Daoy (cell line): ENCODE measurements at places on chromosomes 1 and 21. TPM values are rescaled to one million over a fixed set of nuclear protein-coding genes. Genes with fewer than 3 reads are reported as not detected.

Gene SLAMF8
- 0.18 and 0.63 TPM in 2 replicates for total RNA-seq

Gene AUNIP
- total RNA-seq = 9.4 and 20.4 TPM in 2 replicates

Gene TSPEAR
- not detected in 2 replicates for total RNA-seq

Gene PLA2G4A
- total RNA-seq = 20.7 and 23.9 TPM in 2 replicates

Gene CLEC20A
- total RNA-seq = not detected in 2 replicates

Gene LPAR3
- total RNA-seq = 0.91 and 1.4 TPM in 2 replicates

Gene S100A9
- not detected in 2 replicates for total RNA-seq

Gene GJA9
- not detected in 2 replicates for total RNA-seq

Gene NBPF10
- total RNA-seq = 0.46 and 1.0 TPM in 2 replicates

Gene VANGL1
- total RNA-seq = 20.2 and 21.8 TPM in 2 replicates

Gene FALEC
- not detected in 2 replicates for total RNA-seq

Gene FASLG
- total RNA-seq = not detected in 2 replicates

Gene KCNAB2
- 8.3 and 12.7 TPM in 2 replicates for total RNA-seq

Gene GJA4
- total RNA-seq = not detected in 2 replicates

Gene IFNAR2
- total RNA-seq = 4.7 and 8.0 TPM in 2 replicates

Gene PADI6
- total RNA-seq = not detected in 2 replicates

Gene S100A8
- not detected in 2 replicates for total RNA-seq

Gene TRABD2B
- not detected in 2 replicates for total RNA-seq

Gene CTSS
- total RNA-seq = 29.7 and 45.2 TPM in 2 replicates

Gene HTR1D
- total RNA-seq = 3.1 and 5.0 TPM in 2 replicates

Gene GREM2
- not detected in 2 replicates for total RNA-seq

Gene CHIA
- 0.06 TPM in 1 of 2 replicates, not detected in the other for total RNA-seq

Gene HES4
- 30.1 and 36.3 TPM in 2 replicates for total RNA-seq

Gene C1QA
- not detected in 2 replicates for total RNA-seq

Gene CYP4A22
- total RNA-seq = not detected in 2 replicates

Gene SAMD13
- total RNA-seq = 1.9 and 5.9 TPM in 2 replicates

Gene MAN1A2
- total RNA-seq = 45.9 and 46.5 TPM in 2 replicates

Gene IRF6
- total RNA-seq = not detected in 2 replicates

Gene SPRR2G
- total RNA-seq = not detected in 2 replicates

Gene ETV3L
- not detected in 2 replicates for total RNA-seq

Gene KRTAP12-2
- total RNA-seq = not detected in 2 replicates

Gene CHD5
- total RNA-seq = 0.27 and 0.29 TPM in 2 replicates

Gene AMY2B
- total RNA-seq = 0.86 TPM in 1 of 2 replicates, not detected in the other

Gene AMY1A
- not detected in 2 replicates for total RNA-seq

Gene ATAD3C
- 0.06 and 0.29 TPM in 2 replicates for total RNA-seq

Gene S100B
- 0.23 TPM in 1 of 2 replicates, not detected in the other for total RNA-seq

Gene CD5L
- not detected in 2 replicates for total RNA-seq

Gene TFF3
- 2.4 and 3.4 TPM in 2 replicates for total RNA-seq

Gene PDC
- total RNA-seq = not detected in 2 replicates

Gene RGS5
- 7.1 and 8.3 TPM in 2 replicates for total RNA-seq

Gene SPOCD1
- total RNA-seq = 86.6 and 92.7 TPM in 2 replicates

Gene PCAT6
- total RNA-seq = not detected in 2 replicates

Gene NSUN4
- total RNA-seq = 22.3 and 30.6 TPM in 2 replicates
